ENCODE measurements at places on chromosomes 1 and 21. TPM values are rescaled to one million over a fixed set of nuclear protein-coding genes. Genes with fewer than 3 reads are reported as not detected.

ANXA9 gene
- 1.7 TPM for total RNA-seq

BGLAP gene
- 2.7 TPM for total RNA-seq

TMEM200B gene
- 8.7 TPM for total RNA-seq

ELAVL4 gene
- 1.4 TPM for total RNA-seq

KRTAP24-1 gene
- not detected for total RNA-seq

COL11A1 gene
- total RNA-seq = 19.2 TPM

LRRC42 gene
- 39.6 TPM for total RNA-seq

DYNLT5 gene
- total RNA-seq = 2.8 TPM

DHDDS gene
- total RNA-seq = 49.5 TPM

TNFRSF4 gene
- total RNA-seq = not detected

TIE1 gene
- 1.5 TPM for total RNA-seq

FOXD3 gene
- total RNA-seq = 41.3 TPM

FCAMR gene
- not detected for total RNA-seq

COL9A2 gene
- total RNA-seq = 9.1 TPM
